ENCODE measurements at places on chromosomes 16 and 17.

- no peak for DNase-seq
Measured at GRCh38 chr17:9355846-9356245, 219.8 kb downstream of the STX8 start.

GRCh38 chr17:5043524-5043923 lies 8.3 kb upstream of the SLC52A1 start:
- DNase-seq = no peak

GRCh38 chr17:59254742-59255141 lies 34.4 kb downstream of the GDPD1 start:
- no peak for DNase-seq

- no peak for DNase-seq
Measured at GRCh38 chr16:87707097-87707496, 58.7 kb downstream of the KLHDC4 start.

GRCh38 chr17:50317121-50317520 lies 28.8 kb upstream of the XYLT2 start:
- no peak for DNase-seq

GRCh38 chr17:57629886-57630285 lies 115.2 kb downstream of the CCDC182 start:
- DNase-seq = no peak

DNA sequence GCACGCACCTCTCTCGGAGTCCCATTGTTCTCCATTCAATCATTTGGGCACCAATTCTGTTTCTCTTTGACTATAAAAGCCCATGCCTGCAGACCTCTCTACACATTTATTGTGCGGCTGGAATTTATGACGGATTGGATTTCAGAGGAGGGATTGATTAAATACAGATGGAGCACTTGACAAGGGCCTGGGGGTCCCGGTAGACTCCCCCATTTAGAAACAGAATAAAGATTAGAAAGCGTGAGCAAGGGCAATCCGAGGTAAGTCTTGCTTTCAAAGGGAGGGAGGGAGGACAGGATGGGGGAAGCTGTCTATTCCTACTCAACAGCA lies 15.1 kb upstream of the PITPNM3 start:
- DNase-seq = no peak

GRCh38 chr16:85757341-85757822 lies 6.5 kb upstream of the C16orf74 start:
- no peak for DNase-seq

- DNase-seq = no peak
Measured at GRCh38 chr16:50473356-50473945, 74.7 kb upstream of the NKD1 start.

GRCh38 chr17:19750835-19751234 lies 2.7 kb upstream of the ALDH3A1 start:
- DNase-seq = no peak
